Mesendoderm (in vitro differentiated cells): ENCODE measurements at places on chromosomes 7 and 10.

DNA sequence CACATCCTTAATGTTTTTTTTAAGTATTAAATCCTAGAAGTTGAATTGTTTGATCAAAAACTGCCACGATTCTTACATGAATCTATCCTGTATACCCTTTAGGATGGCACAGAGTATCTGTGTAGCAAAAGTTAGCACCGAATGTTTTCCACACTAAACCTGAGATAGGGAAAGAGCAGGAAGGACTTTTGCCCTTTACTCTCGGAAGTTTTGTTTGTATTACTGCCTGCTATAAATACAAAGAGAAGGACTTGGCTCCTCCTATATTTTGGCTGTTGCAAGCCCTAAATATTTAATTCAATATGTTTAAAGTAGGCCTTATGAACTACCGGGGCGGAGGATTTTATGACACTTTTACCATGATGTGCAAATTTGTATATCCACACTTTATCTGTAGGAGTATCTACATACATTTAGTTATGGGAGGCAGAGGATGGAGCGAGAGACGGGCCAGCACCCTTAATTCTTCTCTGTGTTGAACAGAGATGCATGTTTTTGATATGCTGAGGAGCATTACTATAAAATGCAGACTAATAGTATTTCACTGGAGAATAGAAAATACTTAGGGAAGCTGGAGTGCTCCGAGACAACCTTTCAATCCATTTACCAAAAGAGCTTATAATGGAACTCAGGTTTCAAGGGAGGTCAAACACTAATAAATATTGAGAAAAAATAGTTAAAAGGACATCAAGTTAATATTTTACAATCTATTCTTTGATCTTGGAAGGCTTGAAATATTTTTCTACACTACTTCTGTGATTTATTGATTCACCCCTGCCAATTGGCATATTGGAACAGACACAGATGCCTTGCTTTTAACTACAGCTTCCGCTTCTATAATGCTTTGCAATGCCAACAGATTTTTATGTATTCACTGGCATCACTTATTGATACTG, 97.4 kb downstream of the CHN2 start:
- no peak for DNase-seq
- H3K4me3 ChIP-seq, result no peak overlapping the region
- H3K36me3 ChIP-seq, result no peaks in the 10 kb centered on the region

- H3K4me3 ChIP-seq, result no peak overlapping the region
- no peak for DNase-seq
- no peaks in the 10 kb centered on the region for H3K27me3 ChIP-seq
- H3K27ac ChIP-seq, result no peak overlapping the region
- peaks cover 2% of the 10 kb centered on the region for H3K4me1 ChIP-seq
These were observed 866.4 kb downstream of the LRMDA start for GRCh38 chr10:76297780-76298281.

- DNase-seq, result no peak
- no peak overlapping the region for H3K4me3 ChIP-seq
- H3K36me3 ChIP-seq, result no peaks in the 10 kb centered on the region
These were observed 11.6 kb downstream of the PDLIM1 start for GRCh38 chr10:95279042-95279820.

- H3K36me3 ChIP-seq, result no peaks in the 10 kb centered on the region
- H3K27me3 ChIP-seq, result no peaks in the 10 kb centered on the region
- H3K27ac ChIP-seq, result no peak overlapping the region
- H3K4me1 ChIP-seq, result no peaks in the 10 kb centered on the region
These were observed 121.5 kb upstream of the ZMIZ1 start for GRCh38 chr10:78947226-78947625.

GRCh38 chr10:62386356-62387320, 12.5 kb downstream of the ZNF365 start:
- H3K4me1 ChIP-seq, result no peaks in the 10 kb centered on the region
- no peak overlapping the region for H3K27ac ChIP-seq
- no peak for DNase-seq
- H3K4me3 ChIP-seq, result no peak overlapping the region
- no peaks in the 10 kb centered on the region for H3K27me3 ChIP-seq

- no peak overlapping the region for H3K4me3 ChIP-seq
- H3K36me3 ChIP-seq, result no peaks in the 10 kb centered on the region
- no peak for DNase-seq
- no peaks in the 10 kb centered on the region for H3K27me3 ChIP-seq
- H3K4me1 ChIP-seq, result no peaks in the 10 kb centered on the region
These were observed 231.3 kb upstream of the GRB10 start for GRCh38 chr7:51013861-51014511.

DNA sequence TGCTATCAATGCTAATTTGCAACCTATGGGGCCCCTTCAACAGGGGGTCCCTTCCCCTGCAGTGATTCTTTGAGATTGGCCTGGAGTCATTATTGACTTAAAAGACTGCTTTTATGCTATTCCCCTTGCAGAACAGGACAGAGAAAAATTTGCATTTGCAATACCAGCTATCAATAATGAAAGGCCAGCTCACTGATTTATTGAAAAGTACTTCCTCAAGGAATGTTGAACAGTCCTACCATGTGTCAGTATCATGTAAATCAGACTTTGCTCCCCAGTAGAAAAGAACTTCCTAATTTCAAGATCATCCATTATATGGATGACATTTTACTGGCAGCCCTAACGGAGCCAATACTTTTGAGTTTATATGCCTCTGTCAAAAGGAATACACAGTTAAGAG, 29.7 kb upstream of the ABCA13 start:
- no peaks in the 10 kb centered on the region for H3K36me3 ChIP-seq
- no peaks in the 10 kb centered on the region for H3K4me1 ChIP-seq
- H3K27ac ChIP-seq, result no peak overlapping the region
- H3K27me3 ChIP-seq, result no peaks in the 10 kb centered on the region

- peaks cover 6% of the 10 kb centered on the region for H3K4me1 ChIP-seq
- peak; percentile 90 for DNase-seq
- no peaks in the 10 kb centered on the region for H3K36me3 ChIP-seq
These were observed 18.7 kb upstream of the DDIT4 start for GRCh38 chr10:72254813-72255568.
